IPS DF 6.9 (cell line): ENCODE measurements at places on chromosomes 7 and 10.

DNA sequence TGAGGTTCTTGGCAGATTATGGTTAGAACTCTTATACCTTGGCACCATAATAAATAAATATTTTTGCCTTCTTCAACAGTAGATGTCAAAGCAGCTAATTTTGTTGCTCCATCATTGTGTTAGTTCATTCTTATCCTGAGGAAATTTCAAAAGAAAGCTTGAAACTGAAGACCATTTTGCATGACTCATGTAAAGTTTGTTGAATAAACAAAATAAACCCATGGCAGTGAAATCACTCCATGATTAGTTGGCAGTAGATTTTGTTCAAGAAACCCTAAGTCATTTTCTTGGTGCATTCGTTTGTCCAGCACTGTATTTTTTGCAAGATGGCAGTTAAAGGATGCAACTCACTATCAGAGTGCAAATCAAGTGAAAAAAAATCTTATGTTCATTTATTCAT lies 91.6 kb downstream of the HECW1 start:
- no peak for DNase-seq

DNA sequence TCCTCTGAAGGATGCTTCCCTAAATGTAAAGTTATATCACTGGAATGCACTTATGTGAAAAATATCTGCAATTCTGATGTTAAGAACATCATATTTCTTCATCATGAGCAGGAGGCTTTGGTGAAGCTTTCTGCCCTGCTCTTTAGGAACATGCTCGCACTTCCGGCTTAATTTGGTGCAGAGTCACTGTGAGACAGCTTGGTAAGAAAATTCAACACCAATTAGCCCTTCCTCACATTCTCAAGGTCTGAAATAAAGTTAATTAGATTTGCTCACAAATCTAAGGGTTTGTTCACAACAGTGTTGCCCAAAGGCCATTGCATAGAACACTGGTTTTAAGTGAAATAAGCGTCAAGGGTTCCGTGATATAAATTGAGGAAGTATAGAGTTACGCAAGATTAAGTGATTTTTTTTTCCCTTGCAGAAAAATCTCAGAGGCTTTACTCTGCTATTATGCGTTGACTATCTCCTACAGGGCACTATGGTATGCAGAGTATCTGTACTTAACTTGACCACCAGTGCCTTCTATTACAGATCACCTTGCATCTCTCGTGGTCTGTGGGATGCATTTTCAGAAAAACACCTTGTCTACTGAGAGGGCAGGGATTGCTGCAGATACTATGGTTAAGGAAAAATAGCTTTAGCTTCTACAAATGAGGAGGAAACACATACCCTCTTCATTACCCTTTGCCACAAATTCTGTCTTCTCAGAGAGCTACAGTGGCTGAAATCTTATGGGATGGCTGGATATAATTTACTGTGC lies 953.9 kb downstream of the TYW1 start:
- DNase-seq: no peak

- DNase-seq: no peak
Observed at GRCh38 chr10:122191936-122192541, 79.1 kb upstream of the BTBD16 start.

DNA sequence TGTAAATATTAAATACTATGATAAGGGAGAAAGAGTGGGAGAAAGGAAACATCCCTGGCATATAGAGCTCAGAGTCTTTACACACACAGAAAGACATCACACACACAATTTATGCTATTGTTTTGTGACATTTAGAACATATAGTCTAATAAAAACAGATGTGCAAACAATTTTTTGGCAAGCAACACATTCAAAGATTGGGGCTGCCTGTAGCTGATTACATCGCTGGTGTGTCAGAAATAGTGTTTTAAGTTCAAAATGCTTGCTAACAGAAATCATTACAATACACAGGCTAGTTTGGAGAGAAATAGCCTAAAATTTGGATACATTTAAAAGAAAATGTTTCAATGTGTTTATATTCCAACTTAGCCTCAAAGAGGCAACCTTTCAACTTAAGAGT lies 256.7 kb upstream of the NPVF start:
- DNase-seq: no peak
